ENCODE measurements at places on chromosomes 3 and 15.

DNA sequence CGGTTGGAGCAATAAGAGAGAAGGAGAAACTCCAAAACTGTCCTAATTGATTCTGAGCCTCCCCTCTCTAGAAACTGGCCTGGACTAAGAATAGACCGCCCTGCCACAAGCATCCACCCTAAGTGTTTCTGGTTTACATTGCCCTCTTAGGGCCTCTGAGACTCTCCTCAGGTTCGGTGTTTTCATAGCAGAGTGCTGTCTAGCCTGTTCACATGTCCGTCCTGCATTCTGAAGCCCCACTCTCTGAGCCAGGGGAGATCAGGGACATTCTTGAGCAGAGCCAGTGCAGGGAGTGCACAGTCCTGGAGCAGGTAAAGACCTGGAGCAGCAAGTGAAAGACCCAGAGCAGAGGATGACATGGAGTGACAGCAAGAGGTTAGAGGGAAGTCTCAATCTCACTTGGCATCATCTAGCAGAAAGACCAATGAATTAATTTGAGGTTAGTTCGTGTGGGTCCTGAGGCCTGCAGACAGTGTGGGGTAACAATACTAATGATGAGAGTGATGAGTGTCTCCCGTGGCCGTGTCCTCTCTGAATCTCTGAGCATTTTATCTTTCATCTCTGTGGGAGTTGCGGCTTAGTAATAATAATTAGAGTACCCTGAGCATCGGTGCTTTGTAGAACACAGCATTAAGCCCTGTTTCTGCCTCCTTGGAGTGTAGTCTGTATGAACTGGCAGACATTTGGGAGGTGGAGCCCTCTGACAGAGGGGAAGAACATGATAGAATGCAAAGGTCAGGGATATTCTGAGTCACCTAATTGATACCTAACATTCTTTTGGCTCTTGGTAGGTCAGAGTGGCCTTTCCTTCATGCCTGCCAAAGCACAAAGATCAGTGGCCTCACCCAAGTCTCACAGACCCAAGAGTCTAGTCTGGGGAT is 24.6 kb downstream of the MAPKBP1 start:
- no peak for DNase-seq

DNA sequence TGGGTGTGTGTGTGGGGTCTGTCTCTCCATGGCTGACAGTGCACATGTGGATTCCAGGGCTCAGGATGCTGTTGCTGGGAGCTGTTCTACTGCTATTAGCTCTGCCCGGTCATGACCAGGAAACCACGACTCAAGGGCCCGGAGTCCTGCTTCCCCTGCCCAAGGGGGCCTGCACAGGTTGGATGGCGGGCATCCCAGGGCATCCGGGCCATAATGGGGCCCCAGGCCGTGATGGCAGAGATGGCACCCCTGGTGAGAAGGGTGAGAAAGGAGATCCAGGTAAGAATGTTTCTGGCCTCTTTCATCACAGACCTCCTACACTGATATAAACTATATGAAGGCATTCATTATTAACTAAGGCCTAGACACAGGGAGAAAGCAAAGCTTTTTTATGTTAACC is 10.5 kb downstream of the ADIPOQ start:
- no peak for DNase-seq

DNA sequence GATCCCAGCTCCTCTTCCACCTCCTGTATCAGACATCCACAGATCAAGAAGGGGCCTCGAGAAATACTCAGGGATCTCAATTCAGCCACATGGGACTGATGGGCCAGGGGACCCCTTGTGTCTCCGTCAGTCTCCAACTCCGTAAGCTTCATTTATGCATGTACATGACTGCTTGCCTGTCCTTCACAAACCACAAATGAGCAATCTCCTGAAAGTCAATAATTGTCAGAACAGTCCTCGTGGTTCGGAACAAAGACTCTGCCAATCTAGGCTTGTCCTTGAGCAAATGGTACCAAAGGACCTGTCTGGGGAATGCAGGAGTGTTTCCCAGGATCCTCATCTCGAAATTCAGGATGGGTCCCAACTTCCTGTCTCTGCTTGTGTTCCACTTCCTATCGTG is 20.8 kb downstream of the SLC12A8 start:
- DNase-seq: no peak

- no peak for DNase-seq
These were observed 66.2 kb upstream of the TPM1 start for GRCh38 chr15:62976301-62976881.

DNA sequence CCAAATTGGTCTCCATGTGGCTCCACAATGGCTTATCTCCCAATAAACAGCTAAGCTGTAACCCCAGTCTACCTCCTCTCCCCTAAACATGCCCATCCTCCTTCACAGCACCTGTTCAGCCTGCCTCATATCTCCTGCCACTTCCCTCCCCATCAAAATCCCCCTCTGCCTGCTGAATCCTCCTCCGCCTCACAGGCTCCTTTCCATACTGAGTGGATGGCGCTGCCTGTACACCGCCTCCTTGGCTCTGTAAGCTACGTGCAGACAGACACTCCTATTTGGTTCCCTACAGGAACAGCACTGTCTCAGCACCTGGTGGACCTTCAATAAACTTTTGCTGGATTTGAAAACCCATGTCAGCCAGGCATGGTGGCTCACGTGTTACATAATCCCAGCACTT is 53.7 kb downstream of the ADCY5 start:
- DNase-seq: no peak

GRCh38 chr15:94582368-94582767 is 351.0 kb downstream of the MCTP2 start:
- no peak for DNase-seq

DNA sequence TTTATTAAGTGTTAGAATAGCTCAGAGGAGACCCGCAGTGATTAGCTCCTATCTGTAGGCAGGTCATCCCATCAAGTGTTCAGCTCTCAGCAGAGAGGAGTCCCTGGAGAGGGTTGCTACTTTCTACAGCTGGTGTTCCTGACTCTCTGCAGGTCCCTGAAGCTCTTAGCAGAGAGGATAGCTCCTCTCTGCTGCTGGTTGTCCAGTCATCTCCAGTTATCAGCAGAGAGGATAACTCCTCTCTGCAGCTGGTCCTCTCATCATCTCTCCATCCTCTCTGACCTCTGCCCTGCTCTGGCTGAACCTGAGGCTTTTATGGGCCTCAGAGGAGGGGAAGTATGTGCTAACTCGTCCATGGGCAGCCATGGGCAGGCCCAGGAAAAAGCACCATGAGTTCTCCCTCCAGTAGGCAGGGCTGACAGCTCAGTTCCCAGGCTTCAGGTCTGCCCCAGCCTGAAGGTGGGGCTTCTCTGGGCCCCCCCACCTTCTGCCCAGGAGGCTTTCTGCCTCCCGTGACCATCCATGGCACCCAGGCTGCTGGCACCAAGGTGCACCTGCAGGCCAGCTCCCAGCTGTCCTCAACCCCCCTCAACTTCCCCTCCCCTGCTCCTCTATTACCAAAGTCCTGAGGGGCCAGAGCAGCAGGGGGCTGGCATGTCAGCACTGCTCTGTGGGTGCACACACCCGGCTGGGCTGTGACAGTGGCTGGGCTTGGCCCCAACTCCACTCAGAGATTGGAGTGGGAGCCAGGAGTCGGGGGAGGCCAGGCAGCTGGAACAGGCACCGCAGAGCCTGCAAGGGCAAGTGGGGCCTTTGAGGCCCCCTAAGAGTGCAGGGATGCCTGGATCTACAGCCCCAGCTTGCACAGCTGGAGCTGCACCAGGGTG is 98.9 kb upstream of the FRMD4B start:
- no peak for DNase-seq

- no peak for DNase-seq
These were observed 2.7 kb downstream of the FBXO40 start for GRCh38 chr3:121595765-121596406.

DNA sequence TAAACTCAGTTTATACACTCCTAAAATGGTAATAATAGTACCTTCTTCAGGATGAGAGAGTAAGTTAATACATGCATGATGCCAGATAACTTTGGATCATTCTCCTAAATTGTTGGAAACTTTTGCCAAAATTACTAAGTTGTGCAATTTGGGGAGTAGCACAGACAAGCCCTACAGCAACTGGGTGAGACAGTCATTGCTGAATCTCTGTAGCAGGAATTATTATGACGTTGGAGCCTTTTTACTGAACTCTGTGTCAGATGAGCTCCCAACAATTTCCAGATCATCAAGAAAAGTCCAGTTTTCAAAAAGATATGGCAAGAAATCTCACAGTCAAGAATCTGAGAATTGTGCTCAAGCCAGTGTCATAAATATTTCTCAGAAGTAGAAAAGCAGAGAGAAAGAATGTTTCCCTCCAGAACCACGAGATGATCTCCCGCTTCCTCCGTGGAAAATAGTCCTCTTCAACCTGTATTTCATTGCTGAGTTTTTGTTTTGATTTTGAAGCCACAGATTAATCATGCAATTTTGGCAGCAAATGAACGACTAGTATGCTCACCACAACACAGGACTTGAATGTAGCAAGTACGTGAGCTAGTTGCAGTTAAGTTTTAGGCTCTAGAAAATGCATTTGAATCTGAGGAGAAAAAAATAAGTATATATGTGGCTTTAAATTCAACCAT is 485.4 kb downstream of the CNTN6 start:
- no peak for DNase-seq

- no peak for DNase-seq
These were observed 528 bp downstream of the LPCAT4 start for GRCh38 chr15:34366271-34367065.

DNA sequence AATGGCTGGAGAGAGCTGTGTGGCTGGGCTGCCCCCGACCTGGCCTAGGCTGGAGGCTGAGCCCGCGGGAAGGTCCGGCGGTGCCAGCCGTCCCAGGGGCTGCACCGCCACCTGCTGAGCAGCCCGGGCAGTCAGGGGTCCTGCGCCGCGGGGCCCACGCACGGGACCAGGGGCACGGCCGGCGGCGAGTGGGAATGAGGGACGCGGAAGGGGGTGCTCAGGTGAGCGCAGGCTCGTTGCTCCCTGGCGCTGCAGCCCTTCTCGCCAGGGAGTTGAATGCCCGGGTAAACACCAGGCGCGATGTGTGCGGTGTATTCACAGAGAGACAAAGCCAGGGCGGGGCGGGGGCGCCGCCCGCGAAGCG is 666 bp upstream of the SEMA3F start:
- peak; percentile 13 for DNase-seq

- DNase-seq: peak; percentile 65
These were observed 554 bp downstream of the CHST13 start for GRCh38 chr3:126524429-126524988.

DNA sequence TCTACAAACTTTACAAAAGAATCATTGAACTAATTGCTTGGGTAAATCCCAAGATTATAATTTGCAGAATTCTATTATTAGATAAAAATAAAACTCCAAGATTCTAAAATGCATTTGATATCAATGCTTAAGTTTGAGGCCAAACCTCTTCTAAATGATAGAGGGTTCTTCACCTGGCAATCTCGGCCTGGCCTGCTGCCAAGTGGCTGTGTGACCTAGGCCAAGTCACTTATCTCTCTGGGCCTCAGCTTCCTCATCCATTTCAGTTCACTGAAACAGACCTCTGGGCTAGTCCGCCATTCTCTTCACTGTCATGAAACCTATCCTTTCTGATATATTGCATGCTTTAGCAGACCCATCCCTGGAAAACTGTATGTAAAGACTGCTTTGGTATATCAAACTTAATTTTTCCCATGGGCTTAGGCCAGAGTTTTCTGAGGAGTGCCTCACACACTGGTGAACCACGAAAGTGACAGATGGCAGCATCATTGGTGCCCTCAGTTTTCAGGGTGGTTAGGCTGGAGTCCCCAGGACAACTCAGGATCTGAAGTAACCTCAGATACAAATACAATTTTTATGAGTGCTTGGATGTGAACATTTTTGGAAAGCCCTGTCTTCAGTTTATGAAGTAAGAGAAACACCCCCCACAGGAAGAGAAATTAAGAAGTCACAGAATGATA is 21.8 kb downstream of the NUDT16 start:
- no peak for DNase-seq

GRCh38 chr15:66905954-66906353 is 159.4 kb upstream of the SMAD3 start:
- DNase-seq: no peak

DNA sequence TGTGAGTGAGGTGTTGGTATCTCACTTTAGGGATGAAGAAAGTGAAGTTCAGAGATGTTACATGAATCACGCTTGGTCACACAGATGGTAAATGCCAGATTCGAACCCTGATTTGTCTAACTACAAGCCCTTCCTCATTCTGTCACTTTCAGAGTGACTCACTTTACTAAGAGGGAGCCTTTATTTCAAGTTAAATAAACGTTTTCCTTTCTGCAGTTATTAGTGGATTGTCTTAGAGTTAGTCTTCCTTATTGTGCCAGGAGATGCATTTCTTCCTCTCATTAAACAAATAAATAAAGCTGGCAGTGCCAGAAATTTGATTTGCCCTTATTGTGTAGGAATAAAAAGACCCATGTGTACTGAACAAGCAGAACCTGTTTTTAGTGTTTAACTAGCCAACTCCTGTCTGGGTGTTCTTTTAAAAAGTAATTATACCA is 162.5 kb downstream of the AKAP13 start:
- no peak for DNase-seq

GRCh38 chr15:42016971-42017370 is 3.9 kb downstream of the PLA2G4E start:
- no peak for DNase-seq

GRCh38 chr3:115062009-115062408 is 85.1 kb downstream of the ZBTB20 start:
- DNase-seq: no peak

- no peak for DNase-seq
These were observed 171.3 kb downstream of the ATP10A start for GRCh38 chr15:25691544-25692430.

DNA sequence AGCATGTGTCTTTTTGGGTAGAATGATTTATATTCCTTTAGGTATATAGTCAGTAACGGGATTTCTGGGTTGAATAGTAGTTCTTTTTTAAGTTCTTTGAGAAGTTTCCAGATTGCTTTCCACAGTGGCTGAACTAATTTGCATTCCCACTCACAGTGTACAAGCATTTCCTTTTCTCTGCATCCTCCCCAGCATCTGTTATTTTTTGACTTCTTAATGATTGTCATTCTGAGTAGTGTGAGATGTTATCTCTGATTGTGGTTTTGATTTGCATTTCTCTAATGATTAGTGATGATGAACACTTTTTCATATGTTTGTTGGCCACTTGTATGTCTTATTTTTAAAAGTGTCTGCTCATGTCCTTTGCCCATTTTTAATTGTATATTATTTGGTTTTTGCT is 337.6 kb downstream of the EFHB start:
- DNase-seq: no peak

DNA sequence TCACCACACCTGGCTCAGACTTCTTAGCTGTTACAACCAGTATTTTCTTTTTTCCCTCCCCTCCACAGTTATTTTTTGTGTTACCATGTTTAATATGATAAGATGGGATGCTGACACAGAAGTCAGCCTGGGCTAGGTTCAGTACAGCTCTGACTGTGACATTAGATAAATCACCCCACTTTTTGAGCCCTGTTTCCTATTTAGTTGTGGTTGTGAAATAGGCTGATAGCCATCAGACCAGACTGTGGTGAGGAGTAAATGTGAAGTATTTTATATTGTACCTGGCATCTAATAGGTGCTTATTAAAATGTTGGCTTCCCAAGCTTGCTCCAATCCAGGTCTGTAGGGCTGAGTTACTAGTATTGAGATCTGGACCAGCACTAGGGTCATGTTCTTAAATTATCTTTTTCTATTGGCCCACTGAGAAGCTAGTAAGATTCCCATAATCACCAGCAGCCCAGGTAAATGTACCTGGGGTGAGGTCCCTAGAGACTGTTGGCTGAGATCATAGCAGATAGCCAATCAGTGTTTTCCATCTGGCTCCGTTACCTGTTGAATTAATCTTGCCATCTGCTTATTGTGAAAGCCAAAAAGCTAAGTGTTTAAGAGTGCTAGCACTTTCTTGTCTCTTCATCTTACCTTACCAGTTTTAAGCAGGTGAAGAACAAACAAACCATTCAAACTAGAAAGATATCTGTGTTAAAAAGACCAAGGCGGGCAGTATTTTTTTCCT is 61.0 kb downstream of the CCK start:
- no peak for DNase-seq

Measured in hematopoietic multipotent progenitor cell (in vitro differentiated cells).